ENCODE measurements at places on chromosomes 7 and 10. TPM values are rescaled to one million over a fixed set of nuclear protein-coding genes. Genes with fewer than 3 reads are reported as not detected.

DNA sequence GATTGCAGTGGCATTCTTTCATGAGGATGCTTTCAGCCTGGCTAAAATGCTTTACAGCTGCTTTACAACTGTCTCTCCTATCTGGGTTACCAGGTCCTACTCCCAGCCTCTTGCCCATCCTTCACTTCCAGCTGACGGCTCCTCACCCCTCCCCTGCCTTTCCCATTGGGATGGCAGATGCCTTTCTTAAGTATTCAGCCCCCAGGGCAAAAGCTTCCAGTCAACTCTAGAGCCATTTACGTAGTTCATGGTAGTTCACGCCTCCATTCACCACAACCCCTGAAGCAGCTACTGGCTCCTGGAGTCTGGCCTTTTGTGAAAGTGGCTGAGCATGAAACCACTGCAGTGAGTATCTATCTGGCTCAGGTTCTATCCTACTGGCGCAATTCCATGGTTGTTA lies 17.2 kb upstream of the BMPER start:
- H3K4me1 ChIP-seq = peaks cover 11% of the 10 kb centered on the region
- DNase-seq = no peak
- H3K27ac ChIP-seq = no peak overlapping the region
- no peaks in the 10 kb centered on the region for H3K36me3 ChIP-seq
- peaks cover 10% of the 10 kb centered on the region for H3K27me3 ChIP-seq
- H3K4me3 ChIP-seq = no peak overlapping the region

DNA sequence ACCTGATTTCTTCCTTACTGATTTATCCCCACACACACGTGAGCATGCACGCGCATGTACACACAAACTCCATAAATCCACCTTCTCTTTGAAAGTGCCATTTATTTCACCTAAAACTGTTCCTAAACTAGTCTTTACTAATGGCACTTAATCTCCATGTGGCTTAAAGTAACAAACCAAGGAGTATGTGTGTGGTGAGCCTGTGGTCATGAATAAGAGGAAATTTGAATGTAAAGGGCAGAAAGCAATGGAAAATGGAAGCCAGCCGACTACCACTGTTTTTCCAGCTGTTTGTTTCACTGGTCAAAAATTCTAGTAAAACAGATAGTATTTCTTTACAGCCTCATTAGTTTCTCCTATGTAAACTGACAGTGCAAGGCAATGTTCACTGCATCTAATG lies 23.8 kb downstream of the SEMA3C start:
- H3K27ac ChIP-seq = no peak overlapping the region
- H3K4me1 ChIP-seq = peaks cover 10% of the 10 kb centered on the region
- no peak overlapping the region for H3K4me3 ChIP-seq
- no peaks in the 10 kb centered on the region for H3K27me3 ChIP-seq
- DNase-seq = no peak

- no peaks in the 10 kb centered on the region for H3K36me3 ChIP-seq
- no peak overlapping the region for H3K27ac ChIP-seq
- no peak overlapping the region for H3K4me3 ChIP-seq
- H3K27me3 ChIP-seq = no peaks in the 10 kb centered on the region
- peak; percentile 13 for DNase-seq
Observed at GRCh38 chr7:46170792-46171191, 249.7 kb upstream of the IGFBP3 start.

Gene FAM237B
- total RNA-seq = not detected

DNA sequence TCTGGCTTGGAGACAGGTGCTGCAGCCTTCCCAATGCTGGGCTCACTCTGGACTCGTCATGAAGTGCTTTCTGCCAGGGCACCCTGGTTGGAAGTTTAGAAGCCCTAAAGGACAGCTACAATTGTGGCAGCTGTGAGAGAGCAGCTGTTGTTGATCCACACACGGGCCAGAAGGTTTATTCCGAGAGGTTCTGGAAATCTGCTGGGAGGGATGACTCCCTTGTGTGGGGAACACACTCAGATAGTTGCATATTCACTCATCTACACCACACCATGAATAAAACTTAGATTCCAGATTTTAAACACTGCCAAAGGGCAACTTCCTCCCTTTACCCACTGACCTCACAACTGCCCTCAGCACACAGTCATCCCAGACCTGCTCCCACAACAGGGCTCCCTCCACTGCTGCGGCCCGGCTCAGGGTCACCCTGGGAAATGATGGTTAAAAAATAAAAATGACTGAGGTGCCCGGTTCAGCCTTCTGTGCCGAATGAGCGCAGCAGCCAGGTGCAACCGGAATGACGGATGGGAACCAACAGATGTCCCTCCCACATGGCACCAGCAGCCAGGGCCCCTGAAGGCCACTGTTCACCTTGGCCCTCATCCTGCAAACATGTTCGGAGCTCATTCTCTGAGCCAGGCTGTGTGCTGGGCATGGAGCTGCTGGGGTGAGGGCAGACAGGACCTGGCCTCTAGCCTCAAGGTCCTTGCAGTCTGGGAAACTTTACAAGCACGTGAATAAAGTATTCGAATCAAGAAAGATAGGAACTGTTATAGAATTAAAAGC lies 40.2 kb downstream of the ASB13 start:
- DNase-seq = no peak
- no peak overlapping the region for H3K27ac ChIP-seq
- H3K36me3 ChIP-seq = no peaks in the 10 kb centered on the region
- no peaks in the 10 kb centered on the region for H3K27me3 ChIP-seq
- peaks cover 7% of the 10 kb centered on the region for H3K4me1 ChIP-seq

DNA sequence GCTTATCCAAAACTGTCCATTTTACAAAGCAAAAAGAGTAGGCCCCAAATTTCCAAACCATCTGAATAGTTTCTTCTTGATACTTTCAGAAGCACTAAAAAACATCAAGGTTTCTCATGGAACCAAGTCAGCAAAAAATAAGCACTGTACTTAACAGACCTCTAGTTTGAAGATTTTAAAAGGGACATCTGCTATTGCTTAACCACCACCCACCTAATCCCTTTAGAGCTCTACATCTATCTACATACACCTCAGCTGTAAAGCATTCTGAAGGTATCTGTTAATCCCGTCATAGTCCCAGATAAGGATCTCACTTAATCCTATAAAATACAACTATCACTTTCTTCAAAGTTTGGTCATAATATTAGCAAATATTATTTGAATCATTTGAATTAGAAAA lies 72.3 kb downstream of the HIBADH start:
- no peaks in the 10 kb centered on the region for H3K27me3 ChIP-seq
- H3K4me1 ChIP-seq = no peaks in the 10 kb centered on the region
- no peak overlapping the region for H3K27ac ChIP-seq
- no peak overlapping the region for H3K4me3 ChIP-seq
- peak; percentile 14 for DNase-seq

DNA sequence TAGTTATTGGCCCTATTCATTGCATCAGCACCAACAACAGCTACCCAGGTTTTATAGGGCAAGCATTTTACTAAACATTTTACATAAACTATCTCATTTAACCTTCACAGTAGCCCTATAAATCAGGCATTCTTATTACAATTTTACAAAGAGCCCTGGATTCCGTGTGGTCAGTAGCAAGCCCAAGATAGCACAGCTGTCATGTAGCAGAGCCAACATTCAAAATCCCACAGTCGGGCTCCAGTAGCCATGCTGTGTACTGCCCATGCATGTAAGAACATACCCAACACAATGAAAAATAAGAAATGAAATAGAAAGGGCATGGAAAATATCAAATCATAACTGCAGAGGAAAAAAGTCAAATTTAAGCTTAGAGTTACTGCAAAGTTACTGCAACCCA lies 102.3 kb downstream of the NPSR1 start:
- no peaks in the 10 kb centered on the region for H3K36me3 ChIP-seq
- no peaks in the 10 kb centered on the region for H3K4me1 ChIP-seq
- H3K27me3 ChIP-seq = no peaks in the 10 kb centered on the region
- no peak overlapping the region for H3K4me3 ChIP-seq

DNA sequence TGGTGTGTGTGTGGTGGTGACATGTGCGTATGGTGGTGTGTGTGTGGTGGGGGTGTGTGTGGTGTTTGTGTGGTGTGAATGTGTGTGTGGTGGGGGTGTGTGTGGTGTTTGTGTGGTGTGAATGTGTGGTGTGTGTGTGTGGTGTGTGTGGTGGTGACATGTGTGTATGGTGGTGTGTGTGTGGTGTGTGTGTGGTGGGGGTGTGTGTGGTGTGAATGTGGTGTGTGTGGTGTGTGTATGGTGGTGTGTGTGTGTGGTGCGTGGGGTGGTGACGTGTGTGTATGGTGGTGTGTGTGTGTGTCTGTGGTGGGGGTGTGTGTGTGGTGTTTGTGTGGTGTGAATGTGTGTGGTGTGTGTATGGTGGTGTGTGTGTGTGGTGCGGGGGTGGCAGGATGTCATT lies 453.1 kb downstream of the DNAJB6 start:
- no peaks in the 10 kb centered on the region for H3K36me3 ChIP-seq
- H3K27ac ChIP-seq = no peak overlapping the region
- H3K4me3 ChIP-seq = no peak overlapping the region

- H3K4me3 ChIP-seq = no peak overlapping the region
- H3K27me3 ChIP-seq = no peaks in the 10 kb centered on the region
- no peak overlapping the region for H3K27ac ChIP-seq
- no peaks in the 10 kb centered on the region for H3K36me3 ChIP-seq
Observed at GRCh38 chr7:35993676-35994606, 159.1 kb upstream of the EEPD1 start.

Gene CPN1
- total RNA-seq = not detected

Gene NEURL1
- total RNA-seq = 0.28 TPM

Gene ZNF783
- total RNA-seq = 2.8 TPM

DNA sequence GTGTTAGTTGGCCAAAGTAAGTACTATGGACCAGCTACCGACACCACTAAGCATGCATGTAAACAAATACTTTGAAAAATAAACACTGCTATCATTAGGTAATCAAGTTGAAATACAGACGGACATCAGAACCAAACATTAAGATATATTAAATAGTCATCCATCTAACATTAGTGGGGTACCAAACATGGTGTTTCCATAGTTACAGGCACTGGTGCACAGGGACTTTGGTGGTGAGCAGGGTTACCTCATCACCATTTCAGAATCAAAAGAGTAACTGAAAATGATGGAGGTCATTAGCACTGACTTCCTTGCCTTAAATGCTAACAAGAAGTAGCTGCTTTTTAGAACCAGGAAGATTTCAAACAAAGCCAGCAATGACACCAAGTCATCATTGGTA lies 23.9 kb downstream of the EBLN1 start:
- H3K27me3 ChIP-seq = no peaks in the 10 kb centered on the region
- no peak overlapping the region for H3K27ac ChIP-seq
- H3K36me3 ChIP-seq = no peaks in the 10 kb centered on the region
- DNase-seq = no peak

DNA sequence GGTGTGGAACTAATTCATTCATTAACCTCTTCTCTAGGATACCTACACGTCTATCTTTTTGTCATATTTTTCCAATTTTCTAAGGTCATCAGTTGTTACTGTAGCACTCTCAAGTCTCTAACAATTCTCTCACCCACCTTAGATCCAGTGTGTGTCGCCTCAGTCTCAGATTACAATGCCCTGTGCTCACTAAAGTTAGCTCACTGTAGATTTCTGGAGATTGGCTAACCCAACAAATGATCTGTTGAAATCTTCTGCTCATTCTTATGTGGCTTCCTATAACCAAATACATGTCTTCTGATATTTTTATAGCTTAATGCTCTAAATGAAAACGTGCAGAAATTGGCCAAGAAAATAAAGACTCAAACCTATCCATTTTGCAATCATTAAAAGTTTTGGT lies 142.6 kb downstream of the SLC25A13 start:
- DNase-seq = peak; percentile 25
- no peak overlapping the region for H3K27ac ChIP-seq
- H3K27me3 ChIP-seq = no peaks in the 10 kb centered on the region
- peaks cover 7% of the 10 kb centered on the region for H3K36me3 ChIP-seq

- H3K27me3 ChIP-seq = no peaks in the 10 kb centered on the region
- H3K4me3 ChIP-seq = no peak overlapping the region
- no peak for DNase-seq
- peaks cover 8% of the 10 kb centered on the region for H3K4me1 ChIP-seq
- no peak overlapping the region for H3K27ac ChIP-seq
- peaks cover 48% of the 10 kb centered on the region for H3K36me3 ChIP-seq
Observed at GRCh38 chr7:66948480-66949109, 27.6 kb downstream of the TMEM248 start.

Gene PNLIP
- not detected for total RNA-seq

GRCh38 chr10:102113956-102114857 lies 6.0 kb downstream of the LDB1 start:
- DNase-seq = no peak
- peaks cover 36% of the 10 kb centered on the region for H3K4me1 ChIP-seq
- H3K4me3 ChIP-seq = peak overlapping the region; percentile 92
- H3K27ac ChIP-seq = peak overlapping the region; percentile 94

Gene SERPINE1
- 1,441 TPM for total RNA-seq

Gene MTURN
- 7.8 TPM for total RNA-seq

Gene ELMO1
- not detected for total RNA-seq

Gene PHKG1
- 0.72 TPM for total RNA-seq

GRCh38 chr7:1275451-1276381 lies 43.0 kb downstream of the UNCX start:
- H3K27ac ChIP-seq = no peak overlapping the region
- no peak for DNase-seq
- no peaks in the 10 kb centered on the region for H3K36me3 ChIP-seq
- H3K4me3 ChIP-seq = no peak overlapping the region
- H3K4me1 ChIP-seq = no peaks in the 10 kb centered on the region
- peaks cover 1% of the 10 kb centered on the region for H3K27me3 ChIP-seq

DNA sequence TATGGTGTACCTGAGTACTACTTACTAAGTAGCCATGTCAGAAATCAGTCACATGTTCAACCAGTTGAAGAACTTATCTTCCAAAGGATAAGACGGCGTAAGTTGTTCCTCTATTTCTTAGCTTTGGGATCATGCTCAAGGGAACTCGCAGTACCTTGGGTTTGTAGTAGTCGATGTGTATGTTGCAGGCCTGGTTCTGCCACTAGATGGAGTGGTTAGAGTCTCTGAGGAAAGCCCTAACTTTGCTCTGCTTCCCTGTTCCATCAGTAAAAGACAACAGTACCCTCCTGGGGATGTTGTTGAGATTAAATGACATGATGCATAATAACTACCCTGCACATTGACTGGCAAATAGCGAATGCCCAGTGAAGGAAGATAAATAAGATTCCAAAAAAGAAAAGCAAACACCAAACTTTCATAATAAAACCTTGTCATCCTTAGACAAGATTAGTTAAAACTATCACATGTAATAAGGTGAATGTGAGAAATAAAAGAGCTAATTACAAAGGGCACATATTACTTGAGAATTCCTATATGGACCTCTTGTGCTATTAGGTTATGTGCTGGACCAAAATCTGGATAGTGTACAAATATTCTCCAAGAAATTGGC lies 165.9 kb downstream of the ABCA13 start:
- no peak overlapping the region for H3K4me3 ChIP-seq
- no peak overlapping the region for H3K27ac ChIP-seq
- peak; percentile 8 for DNase-seq
- no peaks in the 10 kb centered on the region for H3K27me3 ChIP-seq

- H3K4me3 ChIP-seq = no peak overlapping the region
- H3K36me3 ChIP-seq = no peaks in the 10 kb centered on the region
- no peak for DNase-seq
- no peaks in the 10 kb centered on the region for H3K4me1 ChIP-seq
Observed at GRCh38 chr7:85001495-85002345, 185.1 kb downstream of the SEMA3D start.
